Stimulated activated CD8-positive, alpha-beta memory T cell treated with anti-CD3 and anti-CD28 coated beads, Interleukin-15, amount 100 ng/mL, for 1 hour (primary cell): ENCODE measurements at places on chromosomes 12 and 14.

GRCh38 chr14:72722201-72722785 is 171.6 kb downstream of the DPF3 start:
- DNase-seq: no peak

DNA sequence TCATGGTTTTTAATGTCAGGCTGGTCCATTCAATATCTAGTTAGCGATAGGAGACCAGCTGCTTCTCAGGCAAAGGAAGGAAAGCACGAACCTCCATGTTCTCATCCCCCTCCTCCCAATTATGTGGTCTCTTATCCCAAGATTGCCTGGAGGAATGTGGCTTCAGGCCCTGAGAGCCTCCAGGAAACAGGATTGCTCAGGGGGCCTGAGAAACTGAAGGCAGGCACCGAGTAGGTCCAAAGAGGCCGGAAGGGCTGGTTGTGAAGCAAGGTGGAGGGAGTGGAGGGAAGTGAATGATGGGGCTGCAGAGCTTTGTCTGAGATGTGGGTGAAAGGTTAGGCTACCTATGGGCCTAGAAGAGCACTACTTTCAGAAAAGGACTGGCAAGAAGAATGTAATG is 188.2 kb upstream of the DDHD1 start:
- DNase-seq: no peak

DNA sequence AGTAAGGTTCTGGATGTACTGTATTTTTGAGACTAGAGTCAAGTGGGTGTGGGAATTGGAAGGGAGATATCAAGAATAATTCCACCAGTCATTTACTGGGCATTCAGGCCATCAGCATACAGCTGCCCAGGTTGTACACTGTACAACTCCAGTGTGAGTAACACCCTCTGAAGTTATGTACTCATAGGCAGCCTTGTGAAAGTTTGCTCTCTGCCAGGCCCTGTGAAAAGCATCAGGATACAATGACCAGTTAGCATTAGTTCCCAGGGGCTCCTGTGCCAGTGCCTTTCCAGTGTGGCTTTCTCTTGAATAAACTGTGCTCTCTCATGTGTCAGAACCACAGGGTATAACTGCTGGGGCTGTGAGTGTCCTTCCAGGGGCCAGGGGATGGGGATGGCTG is 89.7 kb downstream of the LGMN start:
- DNase-seq: no peak

- DNase-seq: no peak
Observed at GRCh38 chr12:65570451-65571130, 253.7 kb upstream of the HMGA2 start.

DNA sequence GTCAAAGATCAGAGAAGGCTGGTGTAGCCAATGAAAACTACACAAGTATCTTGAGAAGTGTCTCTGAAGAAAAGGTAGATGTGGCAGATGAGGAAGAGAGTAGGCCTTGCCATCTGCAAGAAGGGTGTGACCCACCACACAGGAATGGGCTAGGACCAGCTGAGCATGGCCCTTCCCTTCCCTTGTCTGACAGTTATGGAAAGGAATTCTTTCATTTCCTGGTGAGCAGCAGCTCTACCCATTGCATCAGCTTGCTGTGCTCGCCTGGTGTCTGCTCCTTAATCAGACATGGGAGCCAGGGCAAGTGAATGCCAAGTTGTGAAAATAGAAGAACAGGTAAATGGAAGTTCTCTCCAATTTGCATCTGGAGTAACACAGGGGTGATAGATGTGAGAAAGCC is 145.2 kb upstream of the KRR1 start:
- DNase-seq: no peak

DNA sequence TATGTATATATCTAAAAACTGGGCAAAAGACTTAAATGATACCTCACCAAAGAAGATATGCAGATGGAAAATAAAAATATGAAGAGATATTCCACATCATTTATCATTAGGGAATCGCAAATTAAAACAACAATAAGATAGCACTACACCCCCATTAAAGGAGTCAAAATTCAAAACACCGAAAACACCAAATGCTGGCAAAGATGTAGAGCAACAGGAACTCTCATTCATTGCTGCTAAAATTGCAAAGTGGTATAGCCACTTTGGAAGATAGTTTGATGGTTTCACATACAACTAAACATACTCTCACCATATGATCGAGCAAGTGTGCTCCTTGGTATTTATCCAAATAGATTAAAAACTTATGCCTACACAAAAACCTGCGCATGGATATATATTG is 131.5 kb upstream of the BCL2L14 start:
- no peak for DNase-seq
